ENCODE measurements at places on chromosomes 1 and 21. TPM values are rescaled to one million over a fixed set of nuclear protein-coding genes. Genes with fewer than 3 reads are reported as not detected.

The HSD11B1 gene
- total RNA-seq: 0.88 TPM

The OR2G2 gene
- not detected for total RNA-seq

The CENPF gene
- total RNA-seq: 1.9 TPM

The HPDL gene
- total RNA-seq: not detected

The FABP3 gene
- total RNA-seq: 15.5 TPM

DNA sequence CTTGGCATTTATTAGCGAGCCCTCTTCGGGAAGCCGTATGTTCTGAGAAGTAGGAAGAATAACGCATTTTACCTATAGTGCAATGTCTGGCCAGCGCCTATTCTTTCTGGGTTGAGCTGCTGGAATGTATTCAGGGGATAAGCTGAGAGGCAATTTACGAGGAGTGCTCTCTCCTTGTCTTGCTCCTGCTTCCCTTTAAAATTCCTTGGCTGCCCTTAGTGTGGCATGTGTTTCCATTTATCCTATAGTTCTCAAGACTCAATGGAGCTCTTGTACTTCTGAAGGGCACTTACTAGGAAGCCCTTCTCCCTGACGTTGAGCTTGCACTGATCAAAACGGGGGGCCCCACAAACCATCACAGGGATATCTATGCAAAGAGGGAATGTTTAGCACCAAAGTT lies 364.6 kb downstream of the DISC1 start:
- H3K27me3 ChIP-seq: no peaks in the 10 kb centered on the region
- H3K4me1 ChIP-seq: no peaks in the 10 kb centered on the region
- H3K36me3 ChIP-seq: no peaks in the 10 kb centered on the region
- DNase-seq: no peak
- H3K4me3 ChIP-seq: no peak overlapping the region
- H3K27ac ChIP-seq: no peak overlapping the region

GRCh38 chr1:85118751-85119150 lies 70.5 kb upstream of the MCOLN3 start:
- DNase-seq: no peak
- no peak overlapping the region for H3K27ac ChIP-seq
- H3K4me1 ChIP-seq: no peaks in the 10 kb centered on the region
- H3K36me3 ChIP-seq: no peaks in the 10 kb centered on the region

GRCh38 chr1:84570436-84571149 lies 3.6 kb downstream of the CTBS start:
- no peaks in the 10 kb centered on the region for H3K36me3 ChIP-seq
- H3K4me1 ChIP-seq: no peaks in the 10 kb centered on the region
- DNase-seq: no peak
- H3K27me3 ChIP-seq: no peaks in the 10 kb centered on the region
- no peak overlapping the region for H3K27ac ChIP-seq

GRCh38 chr1:239184561-239185244 lies 201.7 kb upstream of the CHRM3 start:
- no peaks in the 10 kb centered on the region for H3K4me1 ChIP-seq
- H3K27me3 ChIP-seq: no peaks in the 10 kb centered on the region
- H3K4me3 ChIP-seq: no peak overlapping the region
- DNase-seq: no peak

GRCh38 chr21:40575976-40576375 lies 271.0 kb downstream of the DSCAM start:
- H3K4me3 ChIP-seq: no peak overlapping the region
- H3K27ac ChIP-seq: no peak overlapping the region
- no peaks in the 10 kb centered on the region for H3K4me1 ChIP-seq
- no peaks in the 10 kb centered on the region for H3K36me3 ChIP-seq

DNA sequence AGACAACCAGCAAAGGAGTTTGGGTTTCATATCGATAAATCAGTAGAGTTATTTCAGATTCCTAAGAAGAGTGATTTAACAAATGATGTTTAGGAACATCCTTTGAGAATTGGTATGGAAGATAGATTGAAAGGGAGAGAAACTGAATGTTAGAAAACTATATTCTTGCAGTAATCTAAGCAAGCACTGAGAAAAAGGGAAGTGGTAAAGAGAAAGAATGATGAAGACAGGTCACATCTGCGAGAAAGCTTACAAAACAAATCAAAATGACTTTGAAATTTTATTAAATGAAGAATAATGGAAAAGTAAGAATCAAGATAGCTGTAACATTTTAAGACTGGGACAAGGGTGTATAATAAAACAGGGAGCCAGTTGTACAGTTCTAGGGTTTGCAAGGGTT lies 177.0 kb downstream of the HS2ST1 start:
- no peak for DNase-seq
- H3K36me3 ChIP-seq: no peaks in the 10 kb centered on the region
- no peak overlapping the region for H3K4me3 ChIP-seq
- H3K4me1 ChIP-seq: no peaks in the 10 kb centered on the region
- H3K27ac ChIP-seq: no peak overlapping the region

DNA sequence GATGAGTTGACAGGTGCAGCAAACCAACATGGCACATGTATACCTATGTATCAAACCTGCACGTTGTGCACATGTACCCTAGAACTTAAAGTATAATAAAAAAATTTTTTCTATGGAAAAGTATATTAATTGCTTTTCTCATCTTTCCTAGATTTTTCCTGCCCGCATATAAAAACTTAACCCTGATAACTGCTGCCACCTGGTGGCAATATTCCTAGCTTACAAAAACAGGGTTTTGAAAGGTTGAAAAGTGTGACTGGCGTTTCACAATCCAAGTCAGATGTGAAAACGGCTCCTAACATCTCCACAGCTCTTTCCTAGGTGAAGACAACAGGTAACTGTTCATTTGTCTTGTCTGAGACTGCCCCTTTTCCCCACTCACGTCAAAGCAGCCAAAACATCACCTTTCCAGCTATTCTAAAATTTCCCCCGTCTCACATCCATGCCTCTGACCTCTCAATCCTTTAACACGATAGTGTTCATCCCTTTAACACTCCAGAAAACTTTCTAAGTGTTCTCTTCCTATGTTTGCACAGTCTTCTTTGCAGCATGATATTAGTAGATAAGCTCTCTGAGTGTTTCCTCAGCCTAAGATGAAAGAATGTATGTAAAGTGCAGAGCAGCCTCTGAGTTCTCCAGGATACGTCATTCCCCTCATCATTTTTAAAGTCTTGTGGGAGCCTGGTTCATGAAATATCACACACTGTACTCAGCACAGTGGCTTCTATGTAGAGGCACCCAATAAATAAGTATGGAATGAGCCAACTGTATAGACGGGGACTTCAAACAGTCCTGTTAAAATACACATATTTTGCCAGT lies 27.5 kb downstream of the OVGP1 start:
- no peak overlapping the region for H3K4me3 ChIP-seq
- no peak overlapping the region for H3K27ac ChIP-seq
- peak; percentile 22 for DNase-seq
- H3K4me1 ChIP-seq: no peaks in the 10 kb centered on the region

GRCh38 chr1:69109277-69109676 lies 458.4 kb upstream of the LRRC7 start:
- no peak overlapping the region for H3K27ac ChIP-seq
- H3K36me3 ChIP-seq: no peaks in the 10 kb centered on the region
- H3K4me3 ChIP-seq: no peak overlapping the region
- no peak for DNase-seq

DNA sequence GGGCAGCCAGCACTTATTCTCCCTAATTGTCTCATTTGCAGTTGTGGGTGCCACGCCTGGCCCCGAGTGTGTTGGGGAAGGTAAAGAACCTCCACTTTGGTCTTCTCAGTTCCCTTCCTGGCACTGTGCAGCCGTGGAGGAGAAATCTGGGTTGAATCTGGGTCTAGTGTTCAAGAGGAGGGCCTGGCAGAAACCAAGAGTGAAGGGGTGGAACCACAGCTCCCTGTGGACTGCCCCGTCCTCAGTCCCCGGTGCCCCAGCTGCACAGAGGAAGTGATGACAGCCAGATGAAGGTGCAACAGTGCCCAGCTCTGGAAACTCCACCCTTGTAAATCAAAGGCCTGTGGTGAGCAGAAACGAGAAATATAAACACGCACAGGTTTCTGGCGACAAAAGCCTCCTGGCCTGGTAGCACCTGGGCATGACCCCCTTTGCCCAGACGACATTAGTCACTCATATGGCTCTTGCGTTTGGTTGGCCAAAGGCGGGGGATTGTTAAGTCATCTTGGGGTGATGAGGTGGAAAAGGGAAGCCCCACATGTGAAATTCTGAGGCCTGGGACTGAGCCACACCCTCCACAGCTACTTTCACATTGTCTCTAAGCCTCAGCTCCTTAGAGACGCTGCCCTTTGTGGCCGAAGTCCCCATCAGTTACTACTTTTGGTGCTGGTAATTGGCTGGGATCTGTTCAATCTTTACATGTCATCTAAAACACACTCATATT lies 4.2 kb upstream of the ECE1 start:
- no peaks in the 10 kb centered on the region for H3K36me3 ChIP-seq
- H3K27me3 ChIP-seq: no peaks in the 10 kb centered on the region
- peak overlapping the region; percentile 80 for H3K27ac ChIP-seq
- H3K4me3 ChIP-seq: no peak overlapping the region

DNA sequence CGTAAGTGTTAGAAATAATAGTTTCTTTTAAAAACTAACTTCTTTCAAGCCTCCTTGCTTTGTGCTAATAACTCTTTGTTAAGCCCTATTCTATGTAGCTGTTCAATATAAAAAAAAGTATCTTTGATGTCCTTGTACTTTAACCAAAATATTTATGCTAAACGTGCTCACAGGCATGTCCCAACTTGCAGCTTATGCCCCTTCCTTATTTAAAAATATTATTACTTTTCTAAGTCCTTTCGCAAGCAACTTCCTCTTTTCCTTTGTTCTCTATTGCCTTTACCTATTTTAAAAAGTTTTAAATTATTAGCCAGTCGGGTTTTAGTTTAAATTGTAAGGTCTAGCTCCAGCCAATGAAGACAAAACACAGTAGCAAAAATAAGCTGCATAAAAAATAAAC lies 43.4 kb upstream of the NBPF3 start:
- DNase-seq: no peak
- no peak overlapping the region for H3K27ac ChIP-seq
- H3K4me3 ChIP-seq: no peak overlapping the region

GRCh38 chr1:45266151-45266801 lies 59.9 kb upstream of the ZSWIM5 start:
- no peaks in the 10 kb centered on the region for H3K36me3 ChIP-seq
- no peak overlapping the region for H3K4me3 ChIP-seq
- DNase-seq: no peak
- no peaks in the 10 kb centered on the region for H3K27me3 ChIP-seq

- peaks cover 11% of the 10 kb centered on the region for H3K4me1 ChIP-seq
- peak; percentile 24 for DNase-seq
- H3K27me3 ChIP-seq: no peaks in the 10 kb centered on the region
- H3K4me3 ChIP-seq: peak overlapping the region; percentile 69
- H3K36me3 ChIP-seq: no peaks in the 10 kb centered on the region
- H3K27ac ChIP-seq: peak overlapping the region; percentile 89
Measured at GRCh38 chr1:210291786-210292230, 36.9 kb upstream of the HHAT start.

Measured in breast epithelium (tissue), 4 donors.